ENCODE measurements at places on chromosomes 7 and 10. TPM values are rescaled to one million over a fixed set of nuclear protein-coding genes. Genes with fewer than 3 reads are reported as not detected.

The RET gene
- 1.6 TPM for total RNA-seq

GRCh38 chr7:35519971-35520809 lies 174.7 kb downstream of the HERPUD2 start:
- DNase-seq: peak; percentile 84

- no peak for DNase-seq
Measured at GRCh38 chr7:44676776-44677175, 70.3 kb downstream of the OGDH start.

DNA sequence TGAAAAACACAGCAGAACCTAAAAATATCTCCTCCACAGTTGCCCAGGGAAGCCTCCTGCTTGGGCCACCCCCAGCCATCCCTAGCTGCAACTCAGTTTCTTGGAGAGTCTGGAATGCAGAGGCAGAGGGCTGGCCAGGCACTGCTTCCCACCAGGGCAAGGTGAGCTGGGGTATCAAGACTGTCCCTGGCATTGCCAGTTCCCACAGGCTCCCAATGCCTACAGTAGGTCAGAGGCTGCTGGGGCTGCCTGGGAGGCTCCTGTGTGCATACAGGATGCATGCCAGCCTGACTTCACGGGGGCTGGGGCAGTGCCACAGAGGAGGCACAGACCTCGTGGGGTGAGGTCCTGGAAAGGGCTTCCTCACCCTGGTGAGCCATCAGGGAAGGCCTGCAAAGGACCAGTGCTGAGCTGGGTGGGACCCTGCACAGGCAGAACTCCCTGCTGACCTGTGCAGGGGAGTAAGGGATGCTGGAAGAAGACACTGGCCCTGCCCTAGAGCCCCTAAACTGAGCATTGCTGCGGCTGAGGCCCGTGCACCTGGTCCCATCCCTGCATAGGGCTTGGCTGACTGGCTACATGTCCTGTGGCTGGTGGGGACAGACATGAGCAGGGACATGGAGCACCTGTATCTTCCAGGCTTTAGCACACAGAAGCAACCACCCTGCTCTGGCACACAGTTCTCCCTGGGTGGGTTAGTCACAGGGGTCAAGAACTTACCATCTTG lies 121.9 kb upstream of the RET start:
- DNase-seq: peak; percentile 6

Measured in mucosa of gallbladder (tissue), 1 donor.